ENCODE measurements at places on chromosomes 1 and 21.

GRCh38 chr1:40339420-40340323 is 22.6 kb upstream of the COL9A2 start:
- DNase-seq, result no peak

DNA sequence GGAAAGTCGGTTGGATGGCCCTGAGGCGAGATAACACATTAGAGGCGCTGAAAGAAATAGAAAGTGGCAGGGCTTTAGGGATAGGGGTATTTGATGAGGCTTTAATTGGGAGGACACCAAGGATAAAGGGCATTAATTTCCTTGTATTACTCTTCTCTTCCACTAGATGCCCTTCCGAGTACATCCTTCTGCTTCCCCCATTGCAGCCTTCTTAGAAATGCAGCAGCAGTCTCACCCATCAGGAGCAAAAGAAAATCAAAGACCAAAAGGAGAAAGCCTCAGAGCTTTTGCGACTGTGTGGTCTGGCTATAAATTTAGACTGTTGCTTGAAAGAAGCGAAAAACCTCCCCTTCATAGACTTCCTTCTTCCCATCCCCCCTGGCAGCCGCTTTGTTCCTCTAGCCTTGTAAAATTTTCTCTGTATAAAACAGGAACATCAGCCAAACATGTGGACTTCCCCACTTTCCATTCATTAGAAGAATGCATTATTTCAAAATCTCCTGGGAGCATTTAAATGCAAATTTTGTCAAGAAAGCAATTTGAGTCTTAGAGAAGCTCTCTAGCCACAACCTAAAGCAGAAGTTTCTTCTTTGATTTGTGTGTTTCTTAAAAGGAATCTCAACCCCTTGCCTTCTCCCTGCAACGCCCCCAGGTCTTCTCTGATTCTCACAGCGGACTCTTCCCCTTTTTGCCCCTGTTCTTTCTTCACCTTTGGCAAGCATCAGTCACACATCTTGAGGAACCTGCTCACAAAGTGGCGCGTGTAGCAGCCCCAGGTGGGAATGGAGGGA is 76.6 kb downstream of the NDUFS5 start:
- peak; percentile 51 for DNase-seq

GRCh38 chr1:226920446-226920894 is 19.6 kb upstream of the COQ8A start:
- no peak for DNase-seq

DNA sequence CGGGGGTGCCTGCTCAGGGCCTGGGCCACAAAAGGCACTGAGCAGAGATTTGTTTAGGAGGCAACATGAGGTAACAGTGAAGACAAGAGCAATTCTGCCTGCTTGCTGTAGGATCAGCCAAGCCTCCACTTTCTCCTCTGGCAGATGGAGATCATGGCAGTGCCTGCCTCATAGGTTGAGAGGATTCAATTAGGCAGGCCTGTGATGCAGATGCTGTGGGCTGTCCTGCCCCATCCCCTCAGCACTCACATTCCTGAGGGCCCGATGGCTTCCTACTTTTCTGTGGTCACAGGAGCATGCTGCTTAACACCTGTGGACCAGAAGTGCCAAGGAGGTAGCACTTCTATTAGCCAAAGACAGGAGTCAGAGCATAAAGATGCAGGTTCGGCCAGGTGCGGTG is 1.2 kb upstream of the UBL4B start:
- no peak for DNase-seq

DNA sequence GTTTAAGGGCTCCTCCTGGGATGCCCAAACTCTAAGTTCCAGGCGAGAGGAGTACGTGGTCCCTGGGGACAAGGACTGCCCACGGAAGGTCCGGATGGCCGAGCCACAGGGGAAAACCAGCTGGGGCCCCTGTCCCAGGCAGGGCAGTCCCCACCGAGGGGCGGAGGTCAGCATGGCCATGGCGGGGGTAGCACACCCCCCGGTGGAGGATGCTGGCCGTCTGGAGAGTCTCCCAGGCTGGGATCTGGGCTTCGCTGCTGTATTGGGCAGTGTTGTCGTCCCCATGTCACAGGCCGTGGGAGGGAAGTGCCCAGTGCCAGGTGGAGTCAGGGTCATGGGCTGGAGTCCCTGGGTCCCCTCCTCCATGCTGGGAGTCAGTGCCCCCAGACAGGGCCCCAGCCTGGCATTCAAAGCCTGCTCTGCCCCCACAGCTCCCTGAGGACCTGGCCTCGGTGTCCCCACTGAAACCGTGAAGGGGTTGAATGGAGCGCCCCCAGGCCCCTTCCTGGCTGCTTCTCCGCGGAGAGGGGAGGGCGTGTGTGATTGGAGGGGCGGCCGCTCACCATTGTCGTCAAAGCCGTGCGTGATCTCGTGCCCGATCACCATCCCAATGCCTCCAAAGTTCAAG is 6.8 kb downstream of the PRXL2B start:
- no peak for DNase-seq

DNA sequence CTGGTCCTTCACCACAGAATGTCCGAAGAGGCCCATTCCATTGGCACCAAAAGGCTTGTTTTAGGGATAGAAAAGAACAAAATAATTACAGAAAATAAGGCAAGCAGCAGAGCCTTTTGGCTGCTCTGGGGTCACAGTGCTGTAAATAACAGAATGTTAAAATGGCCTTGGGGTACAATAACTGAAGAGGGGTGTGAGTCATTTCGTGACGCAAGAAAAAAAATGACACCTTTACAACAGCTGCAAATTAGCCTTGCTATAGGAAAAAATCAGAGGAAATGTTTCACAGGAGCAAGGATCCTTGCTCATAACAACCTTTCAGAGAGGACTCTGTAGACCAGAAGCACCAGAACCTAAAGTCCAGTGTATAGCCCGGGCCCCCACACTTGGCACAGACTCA is 483.4 kb downstream of the OMA1 start:
- DNase-seq, result no peak
